Activated CD8-positive, alpha-beta memory T cell treated with anti-CD3 and anti-CD28 coated beads, Interleukin-2, amount 50 U/mL, for 4 hours (primary cell): ENCODE measurements at places on chromosomes 7 and 10.

DNA sequence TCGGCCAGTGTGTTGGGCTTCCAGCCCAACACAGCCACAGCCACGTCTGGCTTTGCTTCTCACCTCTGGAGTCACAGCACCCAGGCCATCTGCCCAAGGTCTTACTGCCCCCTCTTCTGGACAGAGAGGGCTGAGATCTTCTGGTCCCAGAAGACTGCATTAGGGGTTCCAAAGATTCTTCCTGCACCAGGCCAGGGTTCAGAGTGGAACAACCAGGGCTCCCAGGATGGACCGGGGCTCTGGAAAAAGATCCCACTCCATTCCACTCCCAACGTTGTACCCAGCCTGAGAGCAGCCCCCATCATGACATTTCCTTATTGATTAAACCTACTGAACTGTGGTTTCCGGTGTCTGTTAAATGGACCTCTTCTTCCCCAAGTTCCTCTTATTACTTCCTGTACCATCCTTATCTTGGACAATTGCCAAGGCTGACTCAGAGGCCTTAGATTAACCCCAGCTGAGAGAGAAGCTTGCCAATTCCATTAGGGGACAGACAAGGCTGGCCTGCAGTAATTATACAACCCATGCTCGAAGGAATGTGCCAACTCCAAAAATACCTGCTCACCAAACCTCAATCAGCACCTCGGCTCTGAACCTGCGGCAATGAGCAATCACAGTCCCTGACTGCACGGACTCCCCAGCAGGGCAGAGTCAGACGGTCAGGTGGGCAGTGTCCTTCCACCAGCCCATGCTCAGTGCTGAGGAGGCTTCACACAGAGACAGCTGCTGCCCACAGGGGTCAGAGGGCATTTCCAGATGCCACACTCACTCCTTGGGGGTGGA is 47.9 kb upstream of the NPFFR1 start:
- no peak for DNase-seq

DNA sequence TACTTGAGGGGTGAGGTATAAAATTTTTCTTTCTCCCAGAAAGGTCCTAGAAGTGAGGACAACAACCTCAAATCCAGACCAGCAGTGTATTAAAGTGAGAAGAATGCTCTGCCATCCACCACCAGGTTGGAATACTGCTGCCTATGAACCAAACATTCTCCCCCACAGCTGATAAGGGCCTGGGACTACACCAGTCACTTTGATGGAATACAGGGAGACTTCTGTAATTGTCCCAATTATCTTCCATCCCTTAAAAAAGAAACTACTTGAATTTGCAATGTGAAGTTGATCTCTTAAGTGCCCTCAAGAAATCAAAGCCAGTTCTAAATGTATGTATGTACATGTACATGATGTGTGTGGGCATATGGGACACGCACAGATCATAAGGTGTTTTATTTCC is 3.0 kb downstream of the TBX20 start:
- DNase-seq: no peak

DNA sequence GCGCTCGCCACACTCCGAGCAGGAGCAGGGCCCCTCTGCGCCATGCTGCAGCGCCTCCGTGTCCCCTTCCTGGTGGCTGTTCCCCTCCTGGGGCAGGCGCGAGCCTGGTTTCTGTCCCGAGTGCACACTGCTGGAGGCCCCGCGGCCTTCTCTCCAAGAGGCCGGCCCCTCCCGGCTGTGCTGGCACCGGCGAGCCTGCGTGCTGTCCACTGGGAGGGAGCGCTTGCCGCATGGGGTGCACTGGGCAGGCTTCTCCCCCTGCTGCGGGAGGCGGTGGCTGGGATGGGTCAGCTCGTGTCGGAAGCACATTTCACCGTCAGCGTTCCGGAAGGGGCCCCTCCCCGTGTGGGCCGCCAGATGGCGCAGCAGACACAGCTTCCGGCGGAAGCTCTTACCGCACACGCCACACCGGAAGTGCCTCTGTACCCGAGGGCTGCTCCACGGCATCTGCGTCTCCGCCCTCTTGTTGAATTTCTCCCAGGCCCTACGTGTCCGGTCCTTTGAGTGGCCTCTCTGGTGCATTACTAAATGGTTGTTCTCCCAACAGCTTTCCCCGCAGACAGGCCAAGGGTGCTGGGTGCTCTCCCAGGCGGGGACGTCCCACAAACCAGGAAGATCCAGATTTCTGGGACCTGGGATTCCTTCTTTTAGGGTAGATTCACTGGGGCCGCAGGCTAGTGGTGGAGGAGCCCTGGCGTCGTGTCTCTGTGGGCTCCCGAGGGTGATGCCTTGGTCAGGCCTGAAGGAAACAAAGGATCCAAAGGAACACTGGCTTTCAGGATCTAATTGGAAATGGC is 18.7 kb downstream of the ZNF786 start:
- DNase-seq: peak; percentile 48

DNA sequence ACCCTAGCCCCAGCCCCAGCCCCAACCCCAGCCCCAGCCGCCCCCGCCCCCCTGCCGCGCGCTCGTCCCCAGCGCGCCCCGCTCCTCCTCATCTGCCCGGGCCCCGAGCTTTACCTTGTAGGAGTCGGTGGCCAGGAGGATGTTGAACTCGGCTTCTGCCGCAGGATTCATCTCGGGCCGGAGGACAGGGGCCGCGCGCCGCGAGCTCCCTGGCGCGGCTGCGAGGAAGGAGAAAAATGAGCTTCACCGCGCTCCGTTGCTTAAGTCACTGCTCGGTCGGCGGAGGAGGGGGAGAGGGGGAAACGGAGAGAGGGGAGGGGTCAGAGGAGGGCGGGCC is at the start of gene NAMPT:
TSS of gene NAMPT (minus strand) at position 270 of the 337 bp plus-strand sequence. CDS start at position 171, 99 bp downstream.
- no peak for DNase-seq

DNA sequence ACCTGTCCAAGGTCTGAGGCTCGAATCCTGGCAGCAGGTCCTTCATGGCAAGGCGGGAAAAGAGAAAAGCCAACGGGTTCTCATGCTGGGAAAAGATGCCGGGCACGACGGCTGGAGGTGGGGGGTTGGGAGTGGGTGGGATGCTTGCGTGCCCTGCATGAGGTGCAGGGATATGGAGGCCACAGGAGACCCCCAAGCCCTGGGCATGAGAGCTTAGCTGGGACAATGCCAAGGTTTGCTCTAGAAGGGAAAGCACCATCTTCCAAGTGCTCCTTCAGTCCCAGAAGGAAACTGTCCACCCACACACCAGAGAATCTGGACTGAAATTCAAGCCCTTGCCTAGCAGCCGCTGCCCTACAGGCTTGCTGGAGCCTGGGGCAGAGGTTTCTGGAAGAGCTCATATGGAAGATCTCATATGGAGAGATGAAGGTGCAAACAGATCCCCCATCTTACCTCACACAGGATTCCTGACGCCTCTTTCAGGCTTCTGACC is 64.3 kb downstream of the ZRANB1 start:
- no peak for DNase-seq

- no peak for DNase-seq
These were observed 181.3 kb downstream of the SDK1 start for GRCh38 chr7:3482147-3482921.

DNA sequence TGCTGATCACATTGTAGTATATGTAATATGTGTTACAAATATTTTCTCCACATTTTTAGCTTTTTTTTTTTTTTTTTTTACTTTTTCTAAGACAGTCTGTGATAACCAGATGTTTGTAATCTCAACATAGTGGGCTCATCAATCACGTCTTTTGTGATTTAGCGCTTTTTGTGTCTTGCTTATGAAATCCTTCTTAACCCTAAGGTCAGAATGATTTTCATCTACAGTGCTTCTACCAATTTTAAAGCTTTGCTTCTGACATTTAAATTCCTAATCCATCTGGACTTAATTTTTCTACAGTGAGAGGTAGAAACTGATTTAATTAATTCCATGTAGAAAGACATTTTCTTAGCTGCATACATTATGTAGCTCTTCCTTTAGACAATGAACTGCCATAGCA is 626.4 kb downstream of the TNS3 start:
- no peak for DNase-seq

DNA sequence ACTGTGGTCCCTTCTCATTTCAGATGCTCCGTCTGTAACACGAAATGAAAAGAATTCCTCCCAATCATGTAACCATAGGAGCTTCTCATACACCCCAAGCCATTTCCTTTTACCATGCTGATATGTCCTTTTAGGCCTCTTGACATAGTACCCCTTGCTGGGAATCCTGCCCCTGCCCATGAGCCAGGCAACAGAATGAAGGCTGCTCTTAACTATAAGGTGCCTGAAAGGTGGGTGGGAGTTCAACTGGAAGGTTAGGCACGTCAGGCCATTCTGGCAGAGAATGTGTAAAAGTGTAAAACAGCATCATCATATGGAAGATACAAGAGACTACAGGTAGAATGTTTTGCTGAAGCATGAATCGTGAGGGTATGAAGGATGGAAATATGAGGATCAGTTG is 22.5 kb downstream of the IL2RA start:
- no peak for DNase-seq

DNA sequence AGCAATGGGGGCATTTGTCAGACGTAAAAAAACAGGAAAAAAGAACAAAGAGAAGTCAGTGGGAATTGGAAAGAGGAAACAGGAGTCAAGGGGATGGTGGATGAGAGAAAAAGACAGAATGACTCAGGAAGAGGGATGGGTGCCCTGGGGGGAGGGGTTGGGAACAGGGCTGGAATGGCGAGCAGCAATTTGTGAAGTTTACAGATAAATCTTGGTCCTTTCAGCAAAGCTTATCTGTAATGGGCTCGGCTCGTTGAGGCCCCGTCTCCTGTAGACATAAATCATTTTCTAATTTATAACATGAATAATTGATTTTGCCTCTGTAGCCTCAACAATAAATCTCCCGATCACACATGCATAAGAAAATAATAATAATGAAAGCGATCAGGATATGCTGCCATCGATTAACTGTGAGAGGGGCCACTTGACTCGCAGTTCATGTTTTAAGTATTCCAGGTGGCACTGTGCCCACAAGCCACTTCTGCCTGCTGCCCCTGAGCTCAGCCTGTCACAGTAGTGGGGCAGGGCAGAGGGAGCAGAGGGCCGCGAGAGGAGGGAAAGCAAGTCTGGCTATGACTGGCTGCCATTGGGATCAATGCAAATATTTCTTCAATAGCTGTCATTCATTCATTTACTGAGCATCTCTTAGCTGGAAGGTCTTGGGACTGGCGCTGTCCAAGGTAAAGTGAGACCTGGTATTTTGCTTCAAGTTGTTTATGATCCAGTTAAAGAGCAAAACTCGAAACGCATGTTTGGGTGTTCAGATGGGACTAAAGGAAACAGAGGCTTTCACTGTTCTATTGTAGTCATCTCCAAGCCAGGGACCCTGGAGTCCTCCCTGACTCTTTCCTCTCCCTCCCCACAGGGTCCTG is 47.4 kb upstream of the R3HCC1L start:
- DNase-seq: no peak

DNA sequence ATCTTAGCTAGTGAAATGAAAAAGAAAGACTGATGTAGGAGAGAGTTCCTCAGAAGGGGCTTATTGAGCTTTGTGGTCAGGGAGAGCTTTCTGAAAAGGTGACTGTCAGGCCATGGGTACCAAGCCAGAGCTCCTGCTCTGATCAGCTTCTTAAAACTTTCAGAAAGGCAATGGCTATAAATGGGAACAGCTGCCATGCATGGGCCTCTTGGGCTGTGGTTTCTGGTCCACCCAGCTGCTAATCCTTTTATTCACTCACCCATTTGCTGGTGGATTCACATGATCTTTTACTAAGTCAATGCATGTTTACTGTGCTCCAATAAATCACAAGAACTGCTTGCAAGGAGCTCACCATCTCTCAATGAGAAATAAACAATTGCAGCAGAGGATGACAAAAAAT is 60.1 kb upstream of the ZPBP start:
- DNase-seq: no peak

GRCh38 chr10:79984851-79985250 is 35.9 kb upstream of the SFTPD start:
- DNase-seq: no peak

- no peak for DNase-seq
These were observed 67.8 kb downstream of the NAMPT start for GRCh38 chr7:106216923-106217542.

GRCh38 chr7:105019269-105019668 is 5.3 kb downstream of the KMT2E start:
- no peak for DNase-seq

DNA sequence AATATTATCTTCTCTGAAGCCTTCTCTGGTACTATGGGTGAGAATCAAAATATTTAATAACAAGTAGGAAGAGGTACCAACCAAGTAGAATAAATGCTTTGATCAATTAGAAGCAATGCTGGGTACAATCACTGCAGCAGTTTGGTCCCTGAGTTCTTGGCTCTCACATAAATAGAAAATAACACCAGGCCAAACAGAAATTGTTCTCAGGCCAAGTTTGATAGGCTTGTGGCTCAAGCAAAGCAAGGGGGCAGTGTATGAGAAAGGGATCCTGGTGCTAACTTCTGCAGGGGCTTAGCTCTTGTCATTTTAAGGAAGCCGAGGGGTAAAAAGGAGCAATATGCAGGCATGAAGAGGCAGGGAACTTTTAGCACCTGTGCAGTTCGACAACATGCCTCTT is 146.8 kb upstream of the TMEM229A start:
- no peak for DNase-seq

- no peak for DNase-seq
These were observed 6.9 kb downstream of the COX19 start for GRCh38 chr7:968205-969105.

DNA sequence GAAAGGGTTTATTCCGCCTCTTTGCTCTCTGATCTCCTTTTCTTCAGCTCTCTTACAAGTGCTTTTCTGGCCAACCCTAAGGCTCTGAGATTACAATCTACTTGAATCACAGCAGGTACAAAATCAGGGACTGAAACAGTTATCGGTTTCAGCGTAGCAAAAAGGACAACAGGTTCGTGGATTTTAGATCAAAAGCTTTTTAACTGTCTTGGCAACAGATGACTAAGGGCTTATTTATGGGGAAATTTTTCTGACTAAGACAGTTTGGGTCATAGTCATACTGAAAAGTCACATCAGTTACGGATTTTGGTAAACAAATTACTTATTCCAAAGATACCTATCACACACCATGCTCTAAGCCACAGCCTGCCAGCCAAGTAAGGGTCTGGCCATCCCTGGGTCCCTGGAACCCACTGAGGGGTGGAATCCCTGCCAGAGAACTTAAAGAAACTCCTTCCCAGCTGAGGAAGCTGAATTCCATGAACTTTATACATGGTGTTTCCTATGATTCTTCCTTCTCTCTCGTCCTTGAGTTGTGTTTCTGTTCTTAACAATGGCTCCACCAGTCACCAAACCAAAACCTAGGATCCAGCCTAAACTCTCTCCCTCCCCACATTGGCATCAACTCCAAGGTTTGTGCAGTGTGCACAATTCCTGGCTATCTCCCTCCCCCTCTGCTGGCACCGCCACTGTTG is 169.3 kb downstream of the FAM107B start:
- DNase-seq: no peak

DNA sequence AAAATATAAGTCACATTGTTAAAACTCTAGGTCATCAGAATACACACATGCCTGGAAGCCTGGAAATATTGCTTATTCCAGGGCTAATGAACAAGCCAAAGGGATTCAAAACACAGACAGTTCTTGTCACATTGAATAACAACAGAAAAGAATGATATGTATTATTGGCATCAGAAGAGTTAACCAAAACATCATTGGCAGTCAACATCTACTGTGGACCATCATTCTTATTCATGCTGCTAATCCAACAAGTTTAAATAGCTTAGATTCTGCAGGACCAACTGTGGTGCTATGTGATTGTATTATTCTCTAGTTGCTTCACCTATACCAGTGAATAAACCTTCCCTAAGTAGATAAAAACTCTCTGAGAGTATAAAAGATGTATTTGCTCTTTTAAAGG is 198.3 kb downstream of the NEBL start:
- no peak for DNase-seq
